Right ventricle myocardium superior (tissue), 1 donor: ENCODE measurements at places on chromosomes 16 and 17.

- no peak for DNase-seq
These were observed 187.0 kb downstream of the CCDC182 start for GRCh38 chr17:57557834-57558681.

DNA sequence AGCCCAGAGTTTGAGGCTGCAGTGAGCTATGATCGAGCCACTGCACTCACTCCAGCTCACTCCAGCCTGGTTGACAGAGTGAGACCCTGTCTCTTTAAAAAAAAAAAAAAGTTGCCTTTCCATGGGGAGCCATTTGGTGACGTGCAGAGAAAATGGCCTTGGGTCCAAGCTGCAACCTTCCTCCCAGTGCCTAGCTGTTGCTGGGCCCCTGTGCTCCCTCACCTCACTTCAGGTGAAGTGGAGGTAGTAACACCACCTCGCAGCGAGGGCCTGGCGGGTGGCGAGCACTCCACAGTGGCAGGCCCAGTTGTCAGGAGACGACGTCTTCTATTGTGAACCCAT is 17.4 kb downstream of the SYT17 start:
- DNase-seq: no peak

GRCh38 chr16:24855678-24856077 is 9.9 kb downstream of the SLC5A11 start:
- DNase-seq: no peak

- no peak for DNase-seq
These were observed at the start of gene DRC7 for GRCh38 chr16:57694725-57695679. Gene DRC7 (plus strand): TSS chr16:57694806. CDS start chr16:57697950, 3,144 bp downstream.

GRCh38 chr17:27354051-27354490 is 60.2 kb downstream of the WSB1 start:
- no peak for DNase-seq

GRCh38 chr17:39675390-39676082 is 7.3 kb downstream of the PNMT start:
- peak; percentile 29 for DNase-seq

DNA sequence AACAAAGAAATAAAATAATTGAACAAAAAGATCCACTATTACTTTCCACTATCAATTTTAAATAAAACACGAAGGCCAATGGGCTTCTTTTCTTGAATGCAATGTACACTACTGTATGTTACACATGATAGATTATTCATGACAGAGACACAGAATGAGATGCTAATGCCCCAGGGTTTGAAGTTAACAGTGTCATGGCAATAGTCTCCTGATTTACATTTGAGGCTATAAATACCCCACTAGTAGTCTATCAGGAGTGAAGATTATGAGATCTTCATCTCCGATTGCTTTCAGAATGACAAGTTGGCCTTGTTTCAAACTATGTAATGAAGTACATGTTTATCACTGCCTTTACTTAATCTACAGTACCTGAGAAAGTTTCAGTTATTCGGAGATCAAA is 84.4 kb downstream of the RPGRIP1L start:
- DNase-seq: no peak

DNA sequence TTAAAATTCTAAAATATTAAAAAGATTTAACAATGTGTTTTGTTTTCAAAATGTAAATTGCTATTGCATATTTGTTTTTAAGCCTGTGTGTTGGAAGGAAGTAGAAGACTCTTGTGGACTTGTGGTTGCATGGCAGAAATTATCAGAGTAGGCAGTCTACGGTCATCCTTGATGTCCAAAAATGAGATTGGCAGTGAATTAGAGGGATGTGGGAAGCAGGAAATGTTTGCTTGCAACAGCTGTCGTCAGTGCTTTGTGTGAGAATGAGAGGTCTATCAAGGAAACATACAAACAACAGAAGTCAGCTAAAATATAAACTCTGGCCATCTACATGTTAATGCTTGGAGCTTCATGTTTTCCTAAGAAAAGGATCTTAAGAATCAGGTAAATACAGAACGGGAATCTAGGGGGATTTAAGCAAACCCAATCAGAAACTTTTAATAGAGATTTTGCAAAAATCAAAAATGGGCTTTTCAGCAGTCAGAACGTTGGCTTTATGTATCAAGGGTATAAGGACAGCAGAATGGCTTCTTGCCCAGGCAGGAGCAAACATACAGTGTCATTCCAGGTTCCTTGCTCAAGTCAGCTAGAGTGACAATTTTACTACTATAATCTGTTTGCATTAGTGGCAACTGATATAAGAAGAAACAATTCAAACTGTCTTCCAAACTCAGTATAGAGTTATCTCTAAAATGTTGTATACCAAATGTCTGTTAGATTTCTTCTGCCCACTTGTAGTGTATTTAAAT is 196.7 kb downstream of the CYB561 start:
- no peak for DNase-seq
